Globus pallidus (tissue), 1 donor: ENCODE measurements at places on chromosomes 6 and 20.

DNA sequence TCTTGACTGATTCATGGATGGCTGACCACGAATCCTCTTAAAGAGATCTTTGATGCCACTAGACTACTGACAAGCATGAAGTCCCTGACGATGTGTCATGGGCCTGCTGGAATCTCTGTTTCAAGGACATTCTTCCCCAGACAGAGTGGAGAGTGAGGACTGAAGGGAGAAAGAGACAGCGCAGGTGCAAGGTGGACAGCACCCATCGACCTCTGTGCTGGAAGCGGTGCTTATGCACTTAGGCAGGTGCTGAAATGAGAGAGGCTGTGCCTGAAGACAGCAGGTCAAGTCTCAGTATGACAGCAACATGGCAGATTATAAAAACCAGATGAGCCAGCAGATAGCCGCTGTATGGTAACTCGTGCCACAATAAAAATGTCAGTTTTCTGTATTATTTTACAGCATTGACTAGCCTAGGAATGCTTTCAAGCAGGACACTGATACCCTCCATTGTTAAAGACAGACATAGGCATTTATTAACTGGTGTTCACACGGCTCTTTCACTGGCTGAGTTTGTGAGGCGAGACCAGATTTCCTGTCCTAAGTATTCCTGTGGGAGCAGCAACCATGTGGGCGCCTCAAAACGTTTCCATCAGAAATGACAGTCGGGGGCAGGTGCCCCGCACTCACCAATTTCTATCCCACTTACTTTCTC lies 47.5 kb downstream of the FOXC1 start:
- DNase-seq, result no peak

DNA sequence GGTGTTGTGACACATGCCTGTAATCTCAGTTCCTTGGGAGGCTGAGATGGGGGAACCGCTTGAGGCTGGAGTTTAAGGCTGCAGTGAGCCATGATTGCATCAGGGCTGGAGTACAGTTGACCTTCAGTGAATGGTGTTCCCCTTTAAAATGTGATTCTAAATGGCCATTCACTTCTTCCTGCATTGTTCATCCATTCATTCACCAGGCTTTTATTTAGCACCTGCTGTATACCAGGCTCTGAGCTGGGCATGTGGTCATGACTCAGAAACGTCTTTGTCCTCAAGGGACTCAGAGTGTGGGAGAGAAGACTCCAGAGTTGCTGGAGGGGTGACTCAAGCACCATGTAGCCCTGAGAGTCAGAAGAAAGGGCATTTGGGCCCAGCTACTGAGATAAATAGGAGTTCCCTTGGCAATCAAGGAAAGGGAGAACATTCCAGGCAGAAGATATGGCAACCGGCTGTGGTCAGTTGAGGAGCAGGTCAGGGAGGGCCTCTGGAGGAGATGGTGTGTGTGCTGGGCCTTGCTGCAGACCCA lies 101.1 kb downstream of the DLGAP4 start:
- DNase-seq, result no peak

DNA sequence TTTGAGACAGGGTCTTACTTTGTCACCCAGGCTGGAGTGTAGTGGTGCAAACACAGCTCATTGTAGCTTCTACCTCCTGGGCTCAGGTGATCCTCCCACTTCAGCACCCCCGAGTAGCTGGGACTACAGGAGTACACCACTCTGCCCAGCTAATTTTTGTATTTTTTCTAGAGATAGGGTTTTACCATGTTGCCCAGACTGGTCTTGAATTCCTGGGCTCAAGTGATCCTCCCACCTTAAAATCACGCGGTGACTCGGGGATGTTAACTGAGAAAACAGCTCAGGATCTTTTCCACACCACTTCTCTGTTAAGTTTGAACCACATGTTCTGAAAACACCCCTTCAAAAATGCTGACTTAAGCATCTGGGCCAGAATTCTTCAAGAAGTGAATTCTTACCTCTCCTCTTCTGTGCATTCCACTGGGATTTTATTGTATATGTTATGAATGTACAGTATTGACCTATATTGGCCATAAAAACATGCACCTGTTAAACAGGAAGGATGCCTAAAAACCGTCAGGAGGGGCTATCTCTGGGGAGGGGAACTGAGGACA lies 72.4 kb downstream of the SYTL3 start:
- DNase-seq, result no peak

DNA sequence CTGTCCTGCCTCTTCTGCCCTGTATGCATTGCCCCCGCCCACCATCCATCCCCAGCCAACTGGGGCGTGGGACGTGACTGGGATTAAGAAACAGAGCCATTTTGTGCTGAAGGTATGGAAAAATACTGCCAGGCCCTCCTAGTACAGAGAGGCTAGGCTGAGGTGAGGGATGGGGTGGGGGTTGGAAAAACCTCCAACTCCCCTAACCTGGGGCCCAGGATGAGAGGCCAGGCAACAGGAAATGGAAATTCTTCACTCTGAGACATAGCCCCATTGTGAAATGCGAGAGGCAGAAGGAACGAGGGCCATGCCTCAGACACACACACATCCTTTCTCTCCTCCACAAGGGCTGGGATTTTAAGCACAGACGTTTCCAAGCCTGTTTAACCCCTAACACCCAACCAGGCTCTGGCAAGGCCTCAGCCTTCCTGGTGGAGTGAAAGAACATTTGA lies 19.9 kb downstream of the KCNK5 start:
- no peak for DNase-seq

- DNase-seq, result no peak
Measured at GRCh38 chr6:142088858-142089216, 43.9 kb upstream of the GJE1 start.
